ENCODE measurements at places on chromosomes 3 and 15.

- no peak for DNase-seq
Observed at GRCh38 chr3:174253940-174254339, 605.2 kb upstream of the NAALADL2 start.

DNA sequence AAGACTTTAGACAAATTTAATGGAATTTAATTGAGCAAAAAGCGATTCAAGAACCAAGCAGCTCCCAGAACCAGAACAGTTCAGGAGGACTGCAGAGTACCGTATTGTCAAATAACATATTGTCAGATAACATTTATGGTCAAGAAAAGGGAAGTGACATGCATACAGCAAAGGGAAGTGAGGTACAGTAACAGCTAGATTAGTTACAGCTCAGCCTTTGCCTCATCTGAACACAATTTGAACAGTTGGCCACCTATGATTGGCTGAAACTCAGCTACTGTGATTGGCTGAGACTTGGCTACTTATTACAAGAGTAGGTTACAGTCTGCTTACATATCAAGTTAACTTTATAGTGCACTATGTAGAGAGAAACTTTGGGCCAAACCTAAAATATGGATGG, 21.9 kb downstream of the ZFAND6 start:
- DNase-seq, result no peak

GRCh38 chr3:89847955-89848354, 740.5 kb downstream of the EPHA3 start:
- DNase-seq, result no peak

- no peak for DNase-seq
Observed at GRCh38 chr3:30608598-30608947, 2.2 kb downstream of the TGFBR2 start.

DNA sequence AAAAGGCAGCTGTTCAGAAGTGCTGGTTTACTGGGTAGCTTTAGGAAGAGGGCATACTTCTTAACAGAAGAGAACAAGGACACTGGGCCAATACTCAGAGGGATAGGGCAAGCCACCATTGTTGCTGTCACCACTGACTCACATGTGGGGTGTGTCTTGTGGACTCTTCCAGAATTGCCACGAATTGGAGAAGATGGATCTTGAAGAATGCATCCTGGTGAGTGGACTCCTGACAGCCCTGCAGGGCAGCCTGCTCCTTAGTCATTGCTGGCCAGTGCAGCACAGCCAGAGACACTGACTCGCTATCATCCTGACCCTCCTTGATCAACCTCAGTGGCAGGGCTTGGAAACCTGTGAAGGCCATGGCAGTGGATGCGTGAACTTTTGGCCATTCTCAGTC, 62.3 kb downstream of the UBP1 start:
- no peak for DNase-seq

DNA sequence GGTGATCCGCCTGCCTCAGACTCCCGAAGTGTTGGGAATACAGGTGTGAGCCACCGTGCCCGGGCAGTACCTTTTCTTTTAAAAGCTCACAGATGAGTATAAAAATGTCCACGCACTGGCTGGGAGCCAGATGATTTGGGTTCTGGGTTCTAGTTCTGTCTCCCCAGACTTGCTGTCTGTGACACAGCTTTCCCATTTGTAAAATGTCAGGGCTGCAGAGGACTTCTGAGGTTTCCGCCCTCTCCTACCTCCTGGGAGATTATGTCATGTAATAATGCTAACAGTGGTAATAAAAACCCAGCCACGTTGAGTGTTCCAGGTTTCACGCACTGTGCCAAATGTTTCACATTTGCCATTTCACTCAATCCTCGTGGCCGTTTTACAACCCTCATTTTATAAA, 1.3 kb upstream of the PPP4R2 start:
- DNase-seq, result no peak

DNA sequence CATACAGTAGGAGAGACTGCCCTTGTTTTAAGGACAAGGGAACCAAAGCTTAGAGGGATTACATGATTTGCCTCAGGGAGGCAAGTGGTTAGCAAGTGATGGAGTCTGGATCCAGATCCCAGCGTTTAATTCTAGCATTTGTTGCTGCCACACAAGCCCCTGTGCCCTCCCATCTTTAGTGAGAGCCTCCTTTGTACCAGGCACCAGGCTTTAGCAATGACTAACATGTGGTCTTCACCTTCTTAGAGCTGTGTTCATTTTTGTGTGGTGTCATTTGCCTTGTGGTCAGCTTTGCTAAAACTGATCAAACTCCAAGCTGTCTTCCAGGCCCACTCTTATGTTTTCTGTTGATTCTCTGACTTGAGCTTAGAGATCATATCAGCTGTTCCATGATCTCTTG, 290.5 kb downstream of the RPLP1 start:
- no peak for DNase-seq

- DNase-seq, result no peak
Observed at GRCh38 chr3:187024536-187025226, 94.4 kb downstream of the ST6GAL1 start.

DNA sequence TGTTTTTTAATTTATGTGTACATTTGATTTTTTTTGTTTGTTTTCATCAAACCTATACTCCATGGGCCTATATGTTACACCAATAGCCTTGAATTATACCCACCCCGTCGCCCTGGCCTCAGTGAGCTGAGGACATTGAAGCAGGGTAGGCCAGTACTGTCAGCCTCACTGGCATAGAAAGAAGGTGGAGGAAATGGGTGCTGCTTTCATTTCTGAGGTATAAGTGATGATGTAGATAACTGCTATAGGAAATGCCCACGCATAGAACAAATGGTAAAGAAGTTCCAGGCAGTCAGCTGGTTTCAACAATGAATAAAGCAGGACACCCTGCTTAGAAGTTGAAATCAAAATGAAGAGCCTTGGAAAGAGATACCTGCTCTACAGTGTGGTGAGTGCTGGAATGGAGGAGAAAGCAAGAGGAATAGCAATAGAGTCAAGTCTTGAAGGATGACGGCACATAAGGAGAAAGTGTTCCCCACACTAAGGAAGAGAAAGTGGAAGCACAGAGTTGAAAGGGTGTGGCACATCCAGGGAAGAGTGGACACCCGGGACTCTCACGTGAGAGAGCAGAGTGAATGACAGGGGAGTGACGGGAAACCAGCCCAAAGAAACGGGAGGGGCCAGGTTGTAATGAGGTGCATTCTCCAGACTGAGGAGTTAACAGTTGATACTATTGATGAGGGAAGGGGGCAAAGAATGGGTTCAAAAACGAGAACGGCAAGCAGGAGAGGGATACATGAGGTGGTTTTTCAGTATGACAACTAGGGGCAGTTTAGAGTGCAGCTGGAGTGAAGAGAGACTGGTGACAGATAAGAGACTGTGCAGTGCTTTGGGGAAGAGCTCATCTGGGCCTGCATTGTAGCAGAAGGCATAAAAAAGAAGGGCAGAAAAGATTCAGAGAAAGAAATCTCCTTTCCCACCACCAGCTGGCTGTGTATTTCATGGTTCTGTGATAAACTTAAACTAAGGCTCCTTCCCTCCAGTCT, 70.5 kb downstream of the KLHL25 start:
- no peak for DNase-seq

DNA sequence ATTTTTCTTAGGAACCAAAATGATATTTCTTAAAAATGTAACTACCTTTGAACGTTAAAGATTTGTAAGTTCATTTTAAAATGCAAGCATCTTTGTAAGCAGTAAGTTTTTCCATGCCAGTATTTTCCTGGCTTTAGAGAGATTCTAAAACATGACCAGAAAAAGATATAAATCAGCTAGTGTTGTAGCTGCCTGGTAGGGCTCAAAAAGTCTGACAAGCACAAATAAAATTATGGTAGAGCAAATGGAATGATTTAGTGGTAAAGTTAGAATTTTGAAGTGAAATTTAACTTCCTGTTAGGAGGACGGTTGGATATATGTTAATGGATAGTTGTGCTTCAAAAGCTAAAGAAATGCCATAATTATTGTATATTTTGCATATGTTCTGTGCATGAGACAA, 29.7 kb downstream of the GABRR3 start:
- DNase-seq, result no peak

DNA sequence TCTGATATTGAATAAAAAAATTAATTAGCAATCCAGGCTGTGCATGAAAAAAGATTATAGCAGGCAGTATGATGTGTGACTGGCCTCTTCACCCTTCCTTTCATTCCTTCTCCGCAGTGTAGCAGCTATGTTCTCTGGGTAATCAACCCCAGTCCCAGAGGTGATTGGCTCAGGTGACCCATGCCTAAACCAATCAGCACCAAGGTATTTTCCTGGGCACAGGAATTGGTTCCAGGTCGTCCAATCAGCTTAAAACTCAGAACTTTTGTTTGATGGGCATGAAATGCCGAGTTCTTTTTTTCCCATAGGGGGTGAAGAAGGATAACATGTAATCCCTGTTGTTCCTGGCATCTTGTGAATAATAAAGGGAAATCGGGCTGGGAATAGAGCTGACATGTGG, 5.8 kb upstream of the BNC1 start:
- DNase-seq, result no peak

DNA sequence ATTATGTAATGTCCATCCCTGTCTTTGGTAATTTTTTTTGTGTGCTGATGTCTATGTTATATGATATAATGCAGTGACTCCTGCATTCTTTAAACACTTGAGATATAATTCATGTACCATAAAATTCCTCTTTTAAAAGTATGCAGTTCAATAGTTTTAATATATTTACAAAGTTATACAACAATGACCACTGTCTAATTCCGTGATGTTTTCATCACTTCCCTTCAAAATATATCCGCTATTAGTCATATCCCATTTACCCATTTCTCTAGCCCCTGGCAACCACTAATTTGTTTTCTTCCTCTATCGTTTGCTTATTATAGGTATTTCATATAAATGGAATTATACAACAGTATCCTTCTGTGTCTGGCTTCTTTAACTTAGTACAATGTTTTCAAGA, 64.9 kb upstream of the SUCLG2 start:
- peak; percentile 47 for DNase-seq

DNA sequence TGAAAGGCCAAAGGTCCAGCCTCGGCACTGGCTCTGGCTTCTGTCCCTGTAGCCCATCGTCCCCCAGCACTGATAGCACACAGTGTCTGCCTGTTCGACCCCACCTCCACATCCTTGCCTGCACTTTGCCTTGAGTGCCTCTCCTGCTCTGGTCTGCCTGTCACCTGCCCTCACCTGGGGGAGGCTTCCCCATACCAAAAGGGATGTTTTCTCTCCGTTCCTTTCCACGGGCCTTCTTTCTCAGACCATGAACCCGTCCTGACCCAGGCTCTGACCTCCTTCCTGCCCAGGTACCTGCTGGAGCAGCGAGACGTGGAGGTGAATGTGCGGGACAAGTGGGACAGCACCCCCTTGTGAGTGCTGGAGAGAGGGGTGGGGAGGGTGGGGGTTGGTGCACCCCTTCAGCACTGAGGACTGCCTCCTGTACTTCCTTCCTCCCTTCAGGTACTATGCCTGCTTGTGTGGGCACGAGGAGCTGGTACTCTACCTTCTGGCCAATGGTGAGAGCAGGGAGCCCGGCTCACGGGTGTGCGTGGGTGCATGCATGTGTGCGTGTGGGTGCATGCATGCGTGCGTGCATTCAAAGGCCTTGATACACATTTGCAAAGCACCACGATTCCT, 1.5 kb downstream of the ABTB1 start:
- DNase-seq, result no peak

DNA sequence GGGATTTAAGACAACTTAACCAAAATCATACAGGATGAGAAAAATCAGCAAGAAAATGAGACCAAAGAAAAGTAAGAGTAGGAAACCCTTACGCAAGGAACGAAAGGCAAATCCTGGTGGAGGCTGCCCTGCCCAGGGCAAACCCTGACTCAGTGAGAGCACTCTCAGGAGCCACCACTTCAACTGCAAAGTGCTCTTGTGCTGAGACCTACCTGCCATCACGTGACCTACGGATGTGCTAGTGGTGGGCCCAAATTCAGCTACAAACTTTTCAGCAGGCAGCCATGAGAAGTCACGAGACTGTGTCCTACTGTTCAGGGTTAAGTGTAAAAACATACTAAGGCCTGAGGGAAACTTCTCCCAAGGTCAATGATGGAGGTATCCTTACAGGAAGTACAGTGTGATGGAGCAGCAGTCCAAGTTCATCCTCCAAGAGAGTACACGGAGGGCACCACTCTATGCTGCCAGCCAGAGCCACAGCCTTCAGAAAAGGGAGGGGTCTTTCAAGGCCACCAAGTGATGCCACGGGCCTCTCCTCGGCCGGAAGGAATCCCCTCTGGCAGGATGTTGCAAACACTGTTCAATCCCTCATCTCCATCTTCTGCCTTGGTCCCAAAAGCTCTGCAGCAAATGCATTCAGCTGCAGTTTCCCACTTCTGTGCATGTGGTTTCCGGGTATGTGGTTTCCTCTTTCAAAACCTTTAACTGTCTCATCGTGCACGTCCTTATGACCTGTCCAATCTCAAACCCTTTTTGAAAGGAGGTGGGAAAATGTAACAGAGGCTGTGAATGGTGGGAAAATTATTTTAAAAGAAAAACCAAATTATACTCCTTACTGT, 9.5 kb downstream of the CHSY1 start:
- DNase-seq, result no peak

DNA sequence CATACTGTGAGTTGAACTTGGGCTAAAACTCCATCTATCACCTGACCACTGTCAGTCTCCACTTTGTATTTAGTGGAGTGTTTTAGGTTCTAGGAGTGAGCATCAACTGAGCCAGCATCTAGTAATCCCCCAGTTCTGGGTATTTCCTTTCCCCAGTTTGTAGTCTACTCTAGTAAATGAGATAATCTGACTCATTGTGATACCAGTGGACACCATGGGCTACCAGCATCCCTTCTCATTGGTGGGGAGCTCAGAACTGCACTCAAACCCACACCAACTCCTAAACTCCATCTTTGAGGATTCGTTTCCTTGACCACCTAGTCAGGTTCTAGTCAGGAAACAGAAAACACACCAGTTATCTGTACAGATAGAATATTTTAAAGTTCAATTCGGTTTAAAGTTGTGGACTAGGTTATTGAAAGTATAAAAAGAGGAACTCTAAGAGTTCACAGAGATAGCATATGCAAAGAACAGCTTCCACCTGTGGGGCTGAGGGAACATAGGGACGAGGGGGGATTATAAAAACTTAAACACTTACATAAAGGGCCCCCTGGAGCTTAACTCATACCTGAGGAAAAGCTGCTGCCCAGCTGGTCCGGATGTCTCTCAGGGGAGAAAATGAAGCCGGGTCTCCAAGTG, 36.0 kb downstream of the LEO1 start:
- no peak for DNase-seq

DNA sequence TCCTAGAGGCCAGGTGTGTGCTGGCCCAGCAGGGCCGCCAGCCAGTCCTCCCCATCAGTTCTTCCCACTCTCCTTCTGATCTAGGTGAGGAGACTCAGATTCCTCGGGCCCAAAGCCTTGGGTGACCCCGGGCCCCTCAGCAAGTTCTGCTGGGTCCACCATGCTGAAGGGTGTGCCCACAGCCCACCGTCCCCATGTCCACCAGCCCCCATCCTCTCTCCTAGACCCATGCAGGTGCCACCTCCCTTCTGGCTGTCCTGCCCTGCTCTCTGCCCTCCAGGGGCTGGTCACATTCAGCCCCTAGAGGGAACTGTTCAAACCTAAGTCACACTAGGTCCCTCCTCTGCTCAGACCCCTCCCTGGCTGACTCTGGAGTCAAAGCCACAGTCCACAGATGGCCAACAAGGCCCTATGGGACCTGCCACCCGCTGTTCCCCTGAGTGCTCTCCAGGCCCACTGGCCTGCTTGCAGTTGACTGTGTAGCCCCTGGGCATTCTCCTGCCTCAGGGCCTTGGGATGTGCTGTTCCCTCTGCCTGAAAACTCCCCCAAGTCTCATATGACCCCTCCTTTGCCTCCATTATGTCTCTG, 878 bp upstream of the TLR9 start:
- DNase-seq, result no peak
